GF-D8 (cell line): ENCODE measurements at places on chromosomes 3 and 15.

GRCh38 chr3:177968891-177969290 is 567.3 kb upstream of the KCNMB2 start:
- DNase-seq, result no peak

DNA sequence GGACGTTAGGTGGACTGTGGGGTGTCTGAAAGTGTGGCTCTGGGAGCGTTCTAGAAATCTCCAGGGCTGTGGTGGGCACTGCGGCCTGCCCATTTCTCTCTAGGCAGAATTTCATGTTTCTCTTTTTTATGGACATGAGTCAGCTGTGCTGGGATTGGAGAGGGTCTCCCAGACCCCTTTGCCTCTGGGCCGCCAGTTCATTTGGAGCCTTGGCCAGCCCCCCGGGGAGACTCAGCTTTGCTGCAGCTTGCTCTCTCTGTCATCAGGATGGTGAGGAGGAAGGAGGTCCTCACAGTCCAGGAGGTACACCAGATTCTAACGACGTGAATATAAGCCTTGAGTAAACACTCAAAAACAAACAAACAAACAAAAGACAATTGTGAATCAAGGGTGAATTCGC is 149.6 kb upstream of the RGMA start:
- DNase-seq, result no peak

- DNase-seq, result no peak
Measured at GRCh38 chr15:51223771-51224229, 114.6 kb downstream of the CYP19A1 start.

- no peak for DNase-seq
Measured at GRCh38 chr3:190586631-190587011, 72.7 kb downstream of the IL1RAP start.

DNA sequence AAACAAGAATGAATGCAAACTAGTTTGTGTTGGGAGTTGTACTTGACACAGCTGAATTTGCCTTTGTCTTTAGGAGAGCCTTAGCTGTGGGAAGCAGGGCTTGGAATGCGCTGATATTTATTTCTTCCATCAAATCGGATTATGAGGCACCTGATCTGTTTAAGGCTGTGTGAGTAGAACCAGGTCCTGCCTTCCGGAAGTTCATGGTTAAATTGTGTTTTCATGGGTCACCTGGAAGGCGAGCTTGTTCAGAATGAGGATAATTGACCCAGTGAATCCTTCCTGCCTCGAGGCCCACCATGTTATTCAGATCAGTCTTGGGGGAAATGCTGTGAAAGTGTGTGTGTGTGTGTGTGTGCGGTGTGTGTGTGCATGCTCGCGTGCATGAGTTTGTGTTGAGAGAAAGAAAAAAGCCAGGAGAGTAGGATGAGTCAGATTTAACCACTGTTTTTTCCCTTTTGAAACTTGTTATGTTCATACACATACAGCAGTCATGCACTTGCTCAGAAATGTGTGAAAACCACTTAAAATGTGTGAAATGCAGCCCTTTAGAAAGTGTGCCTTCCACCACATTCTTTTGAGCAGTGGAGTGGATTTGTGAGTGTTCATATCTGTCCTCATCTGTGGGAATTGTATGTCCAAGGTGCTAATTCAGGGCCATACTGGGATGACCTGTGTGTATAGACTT is 36.7 kb downstream of the SMAD3 start:
- no peak for DNase-seq

DNA sequence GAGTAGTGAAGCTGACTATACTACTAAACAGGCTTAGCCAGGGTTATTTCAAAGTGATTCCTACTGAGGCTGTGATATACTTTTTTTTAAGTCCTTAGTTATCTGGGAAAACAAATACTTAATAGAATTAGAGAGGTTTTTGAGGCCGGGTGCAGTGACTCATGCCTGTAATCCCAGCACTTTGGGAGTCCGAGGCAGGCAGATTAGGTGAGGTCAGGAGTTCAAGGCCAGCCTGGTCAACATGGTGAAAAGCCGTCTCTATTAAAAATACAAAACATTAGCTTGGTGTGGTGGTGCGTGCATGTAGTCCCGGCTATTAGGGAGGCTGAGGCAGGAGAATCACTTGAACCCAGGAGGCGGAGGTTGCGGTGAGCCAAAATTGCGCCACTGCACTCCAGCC is 34.2 kb downstream of the PRTG start:
- DNase-seq, result no peak

DNA sequence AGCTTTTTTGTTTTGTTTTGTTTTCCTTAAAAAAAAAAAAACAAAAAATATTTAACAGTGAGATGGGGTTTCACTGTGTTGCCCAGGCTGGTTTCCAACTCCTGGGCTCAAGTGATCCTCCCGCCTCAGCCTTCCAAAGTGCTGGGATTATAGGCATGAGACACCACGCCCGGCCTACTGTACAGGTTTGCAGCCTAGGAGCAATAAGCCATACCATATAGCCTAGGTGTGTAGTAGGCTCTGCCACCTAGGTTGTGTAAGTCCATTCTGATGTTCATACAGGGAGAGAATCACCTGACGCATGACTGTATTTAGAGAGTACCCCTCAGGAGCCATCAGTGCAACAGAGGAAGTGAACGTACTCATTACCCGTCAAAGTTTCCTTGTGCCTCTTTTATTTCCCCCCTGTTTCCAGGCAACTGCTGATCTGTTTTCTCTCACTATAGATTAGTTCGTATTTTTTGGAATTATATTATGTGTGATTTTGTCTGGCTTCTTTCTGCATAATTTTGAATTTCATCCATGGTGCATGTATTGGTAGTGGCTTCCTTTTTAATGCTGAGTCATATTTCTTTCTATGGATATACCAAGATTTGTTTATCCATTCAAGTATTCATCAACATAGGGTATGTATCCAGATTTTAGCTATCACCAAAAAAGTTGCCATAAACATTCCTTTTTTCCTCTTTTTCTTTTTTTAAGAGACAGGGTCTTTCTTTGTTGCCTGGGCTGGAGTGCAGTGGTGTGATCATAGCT is 9.9 kb downstream of the ACAD9 start:
- DNase-seq, result no peak

GRCh38 chr3:31968927-31969418 is 12.1 kb downstream of the OSBPL10 start:
- no peak for DNase-seq

DNA sequence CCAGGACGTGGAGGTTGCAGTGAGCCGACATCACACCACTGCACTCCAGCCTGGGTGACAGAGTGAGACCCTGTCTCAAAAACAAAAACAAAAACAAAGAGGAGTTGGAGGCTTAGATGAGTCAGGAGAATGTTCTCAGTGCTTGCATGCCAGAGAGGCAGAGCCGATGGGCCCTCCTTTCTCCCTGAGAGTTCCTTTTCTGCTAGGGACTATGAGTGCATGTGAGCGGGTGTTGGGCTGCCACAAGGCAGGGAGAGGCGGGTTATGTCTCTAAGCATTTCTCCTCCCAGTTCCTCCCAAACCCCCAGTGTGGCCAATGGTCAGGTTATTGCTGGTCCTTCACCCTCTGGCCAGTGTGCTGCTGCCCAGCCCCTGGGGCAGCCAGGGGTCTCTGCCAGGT is 45.1 kb downstream of the RTP1 start:
- no peak for DNase-seq

- DNase-seq, result no peak
Measured at GRCh38 chr3:57787867-57788623, 31.9 kb downstream of the SLMAP start.

- no peak for DNase-seq
Measured at GRCh38 chr3:169242708-169243513, 420.6 kb downstream of the MECOM start.

- no peak for DNase-seq
Measured at GRCh38 chr3:129425213-129425612, 3.2 kb downstream of the EFCAB12 start.

- no peak for DNase-seq
Measured at GRCh38 chr3:185717121-185717520, 107.7 kb downstream of the IGF2BP2 start.

- DNase-seq, result no peak
Measured at GRCh38 chr15:82709421-82710207, at the start of gene AP3B2. TSS of gene AP3B2 (minus strand) at chr15:82709875. CDS start at chr15:82709706, 169 bp downstream.

DNA sequence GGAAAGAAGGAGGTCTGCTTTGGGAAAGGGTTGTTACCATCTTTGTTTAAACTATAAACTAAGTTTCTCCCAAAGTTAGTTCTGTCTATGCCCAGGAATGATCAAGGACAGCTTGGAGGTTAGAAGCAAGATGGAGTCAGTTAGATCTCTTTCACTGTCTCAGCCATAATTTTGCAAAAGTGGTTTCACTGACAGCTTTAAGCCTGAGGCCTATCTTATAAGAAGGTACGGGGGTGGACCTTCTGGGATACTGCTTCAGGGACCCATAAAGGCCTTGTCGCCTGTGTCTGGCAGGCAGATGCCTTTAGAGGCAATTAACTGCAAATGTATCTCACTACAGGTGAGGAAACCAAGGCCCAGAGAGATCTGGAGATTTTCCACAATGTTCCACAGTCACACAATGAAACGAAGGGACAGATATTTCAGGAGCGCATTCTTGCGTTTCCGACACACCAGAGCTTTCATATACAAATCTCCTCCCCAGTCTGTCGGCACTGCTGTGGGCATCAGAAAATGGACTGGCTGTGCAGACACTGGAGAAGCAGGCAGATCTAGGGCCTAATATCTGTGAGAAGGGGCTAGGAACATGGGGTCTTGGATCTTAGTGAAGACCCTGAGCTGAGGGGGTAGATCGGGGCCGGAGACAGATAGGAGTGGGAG is 169.5 kb upstream of the SMAD3 start:
- DNase-seq, result no peak

DNA sequence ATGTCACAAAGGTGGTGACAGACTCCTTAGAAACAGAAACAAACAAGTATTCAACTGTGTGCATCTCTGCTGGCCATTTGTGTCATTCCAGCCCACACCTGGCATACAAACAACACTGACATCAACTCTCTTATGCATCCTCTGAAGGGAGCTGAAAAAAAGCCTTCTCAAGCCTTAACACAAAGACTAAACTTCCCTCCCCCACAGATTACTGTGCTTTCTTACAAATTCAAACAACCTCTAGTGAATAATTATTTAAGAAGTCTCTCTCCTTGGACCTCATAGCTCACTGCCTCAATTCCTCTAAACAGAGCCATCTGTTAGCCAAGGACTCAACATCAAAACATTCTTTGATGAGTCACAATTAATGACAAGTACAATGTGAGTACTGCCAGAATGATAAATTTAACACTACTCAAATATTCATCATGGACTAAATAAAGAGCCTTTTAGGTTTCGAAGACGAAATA is 132.1 kb downstream of the WDR76 start:
- no peak for DNase-seq

GRCh38 chr3:2976796-2977195 is 133.4 kb downstream of the IL5RA start:
- no peak for DNase-seq

DNA sequence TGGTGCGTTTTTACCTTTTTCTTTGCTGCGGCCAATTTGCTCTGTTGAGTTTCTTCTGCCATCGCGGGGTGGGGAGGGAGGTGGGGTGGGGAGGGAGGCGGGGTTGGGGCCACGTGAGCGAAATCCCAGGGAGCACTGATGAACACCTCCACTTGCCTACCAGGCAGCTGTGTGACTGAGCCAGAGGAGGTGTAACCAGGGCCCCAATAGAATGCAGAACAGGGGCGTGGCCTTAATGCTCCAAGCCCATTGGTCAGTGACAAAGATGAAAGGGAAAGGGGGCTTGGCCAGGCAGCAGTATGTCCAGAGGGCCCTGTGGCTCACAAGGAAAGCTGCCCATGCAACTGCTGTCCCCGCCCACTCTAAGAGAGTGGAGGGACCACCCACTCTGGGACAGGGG is 21.4 kb upstream of the OR4F6 start:
- DNase-seq, result no peak

- DNase-seq, result no peak
Measured at GRCh38 chr3:47652142-47652541, 73.5 kb upstream of the CSPG5 start.

GRCh38 chr3:16060945-16061344 is 113.5 kb upstream of the GALNT15 start:
- no peak for DNase-seq

GRCh38 chr3:137172728-137173127 is 214.9 kb downstream of the IL20RB start:
- no peak for DNase-seq

DNA sequence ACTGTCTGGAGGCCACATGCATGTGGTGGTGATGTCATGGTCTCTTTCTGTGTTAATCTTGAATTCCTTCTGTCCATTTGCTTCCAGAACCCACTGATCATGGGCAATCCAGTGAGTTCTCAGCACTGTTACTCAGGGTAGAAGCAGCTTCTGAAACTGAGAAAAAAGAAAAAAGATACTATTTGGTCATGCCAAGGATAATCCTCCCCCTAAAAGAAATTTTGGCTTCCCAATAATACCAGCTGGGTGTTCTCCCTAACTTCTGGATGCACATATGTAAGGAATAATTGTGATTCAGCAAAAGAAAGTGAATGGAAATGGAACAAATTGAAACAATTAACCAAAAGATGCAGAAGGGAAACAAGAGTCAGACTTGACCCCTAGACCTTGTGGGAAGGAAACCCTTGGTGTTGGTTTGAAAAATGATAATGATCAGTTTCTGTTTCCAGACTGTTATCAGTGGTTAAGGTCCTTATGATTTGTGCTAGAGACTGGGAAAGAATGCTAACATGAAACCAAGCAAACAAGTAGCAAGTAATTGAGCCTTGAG is 92.3 kb downstream of the RBMS3 start:
- DNase-seq, result no peak

DNA sequence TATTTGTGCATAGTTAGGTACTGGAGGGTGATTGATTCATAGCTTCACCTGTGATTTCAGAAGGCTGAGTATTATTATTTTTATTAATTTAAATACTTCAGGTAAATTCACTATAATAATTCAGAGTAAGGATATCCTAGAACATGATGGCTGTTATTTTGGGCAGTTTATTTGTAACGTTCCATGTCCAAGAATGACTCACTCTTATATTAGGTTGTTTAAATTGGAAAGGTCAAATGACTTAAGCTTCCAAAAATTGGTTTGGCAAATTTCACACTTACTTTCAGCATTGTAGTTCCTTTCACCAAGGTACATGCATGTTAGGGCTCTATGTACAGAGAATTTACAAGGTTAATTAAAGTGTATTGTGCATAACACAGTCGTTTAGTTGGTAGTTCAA is 120.2 kb downstream of the EPHA3 start:
- no peak for DNase-seq

DNA sequence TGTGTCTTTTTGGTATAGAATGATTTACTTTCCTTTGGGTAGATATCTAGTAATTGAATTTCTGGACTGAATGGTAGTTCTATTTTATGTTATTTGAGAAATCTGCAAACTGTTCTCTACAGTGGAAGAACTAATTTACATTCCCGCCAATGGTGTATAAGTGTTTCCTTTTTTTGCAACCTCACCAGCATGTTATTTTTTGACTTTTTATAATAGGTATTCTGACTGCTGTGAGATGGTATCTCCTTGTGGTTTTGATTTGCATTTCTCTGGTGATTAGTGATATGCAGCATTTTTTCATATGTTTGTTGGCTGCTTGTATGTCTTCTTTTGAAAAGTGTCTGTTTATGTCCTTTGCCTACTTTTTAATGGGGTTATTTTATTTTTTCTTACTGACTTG is 607.2 kb downstream of the OTOL1 start:
- no peak for DNase-seq

GRCh38 chr3:105829229-105829628 is 39.6 kb downstream of the CBLB start:
- no peak for DNase-seq
